ENCODE measurements at places on chromosomes 7 and 10.

DNA sequence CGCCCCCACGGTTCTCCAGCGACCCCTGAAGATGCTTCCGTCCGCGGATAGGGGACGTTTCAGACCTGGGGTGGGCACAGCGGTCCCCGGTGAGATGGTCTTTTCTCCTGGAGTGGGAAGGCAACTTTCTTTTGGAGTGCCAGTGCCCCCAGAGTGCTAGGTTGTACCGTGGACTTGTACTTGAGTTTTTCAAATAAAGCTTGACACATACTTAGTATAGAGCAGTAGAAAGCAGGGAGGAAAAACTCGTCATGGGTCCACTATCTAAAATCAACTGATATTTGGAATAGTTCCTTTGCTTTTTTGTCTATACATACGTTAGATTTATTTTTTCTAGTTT, 28.4 kb downstream of the RBM20 start:
- no peak for DNase-seq

DNA sequence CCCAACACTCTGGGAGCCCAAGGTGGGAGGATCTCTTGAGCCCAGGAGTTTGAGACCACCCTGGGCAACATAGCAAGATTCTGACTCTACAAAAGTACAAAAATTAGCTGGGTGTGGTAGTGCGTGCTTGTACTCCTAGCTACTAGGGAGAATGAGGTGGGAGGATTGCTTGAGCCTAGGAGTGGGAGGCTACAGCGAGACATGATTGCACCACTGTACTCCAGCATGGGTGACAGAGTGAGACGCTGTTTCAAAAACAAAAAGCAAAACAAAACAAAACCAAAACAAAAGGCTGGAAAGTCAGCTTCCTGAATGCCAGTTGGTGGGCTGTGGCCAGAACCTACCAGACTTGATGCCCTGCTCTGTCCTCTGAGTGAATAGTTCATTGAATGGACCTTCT, 242.8 kb downstream of the PHTF2 start:
- no peak for DNase-seq

DNA sequence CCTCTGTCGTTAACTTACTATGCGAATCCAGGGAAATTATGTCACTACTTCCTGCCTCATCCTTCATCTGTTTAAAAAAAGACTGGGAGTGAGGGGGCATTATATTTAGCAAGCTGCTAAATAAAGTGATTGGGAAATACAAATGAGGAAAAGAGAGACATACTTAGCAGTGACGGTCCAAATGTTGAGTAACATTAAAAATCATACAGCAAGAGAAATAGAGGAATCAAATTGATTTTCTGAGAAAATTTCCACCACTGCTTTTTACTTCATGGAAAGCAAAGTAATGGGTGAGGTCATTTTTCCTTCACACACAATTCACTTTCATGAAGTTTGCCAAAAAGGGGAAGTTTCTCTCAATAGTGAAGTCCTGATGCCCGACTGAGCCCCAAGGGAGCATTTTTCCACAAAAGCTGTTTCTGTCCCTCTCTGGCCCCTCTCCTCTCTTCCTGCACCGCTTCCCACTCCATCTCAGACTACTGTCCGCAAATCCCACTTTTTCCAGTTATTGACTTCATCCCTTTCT, 61.9 kb upstream of the ADO start:
- DNase-seq: no peak

DNA sequence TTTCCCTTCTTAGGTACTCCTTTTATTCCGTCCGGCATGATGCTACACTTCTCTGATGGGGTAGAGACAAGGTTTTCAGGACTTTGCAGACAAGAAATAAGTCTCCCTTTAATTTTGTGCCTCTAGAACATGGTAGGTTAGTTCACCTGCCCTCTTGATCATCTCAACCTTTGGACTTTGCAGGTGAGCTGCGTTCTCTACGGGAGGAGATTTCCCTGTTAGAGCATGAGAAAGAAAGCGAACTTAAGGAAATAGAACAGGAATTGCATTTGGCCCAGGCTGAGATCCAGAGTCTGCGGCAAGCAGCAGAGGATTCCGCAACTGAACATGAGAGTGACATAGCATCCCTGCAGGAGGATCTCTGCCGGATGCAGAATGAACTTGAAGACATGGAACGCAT, 9.2 kb downstream of the CCDC136 start:
- DNase-seq: no peak

DNA sequence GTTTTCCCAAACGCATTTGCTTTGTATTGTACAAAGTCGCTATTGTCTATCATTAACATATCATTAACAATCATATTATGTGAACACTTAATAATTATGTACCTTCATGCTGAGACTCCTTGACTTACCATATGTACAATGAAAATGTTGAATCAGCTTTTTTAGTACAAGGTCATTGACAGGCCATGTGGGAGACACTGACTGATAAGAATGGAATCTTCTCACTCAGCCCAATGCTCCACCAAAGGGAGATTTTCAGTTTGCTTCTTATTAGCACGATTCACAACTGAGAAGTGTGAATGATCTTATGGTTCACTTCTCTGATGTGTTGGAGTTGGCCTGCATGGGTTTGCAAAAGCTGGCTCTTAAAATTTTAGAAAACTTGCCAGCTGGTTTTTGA, 253.5 kb upstream of the TEX47 start:
- DNase-seq: no peak

GRCh38 chr7:106891548-106892410, 26.7 kb downstream of the PIK3CG start:
- no peak for DNase-seq

GRCh38 chr10:14779001-14779651, 4.4 kb upstream of the FAM107B start:
- DNase-seq: no peak

- no peak for DNase-seq
Observed at GRCh38 chr7:151917791-151918509, 38.3 kb upstream of the GALNTL5 start.

GRCh38 chr10:132615341-132616169, 78.0 kb downstream of the INPP5A start:
- DNase-seq: no peak

- no peak for DNase-seq
Observed at GRCh38 chr10:47044741-47045140, 133.5 kb downstream of the PTPN20 start.

- peak; percentile 16 for DNase-seq
Observed at GRCh38 chr10:62038609-62039190, 137.2 kb downstream of the ARID5B start.

DNA sequence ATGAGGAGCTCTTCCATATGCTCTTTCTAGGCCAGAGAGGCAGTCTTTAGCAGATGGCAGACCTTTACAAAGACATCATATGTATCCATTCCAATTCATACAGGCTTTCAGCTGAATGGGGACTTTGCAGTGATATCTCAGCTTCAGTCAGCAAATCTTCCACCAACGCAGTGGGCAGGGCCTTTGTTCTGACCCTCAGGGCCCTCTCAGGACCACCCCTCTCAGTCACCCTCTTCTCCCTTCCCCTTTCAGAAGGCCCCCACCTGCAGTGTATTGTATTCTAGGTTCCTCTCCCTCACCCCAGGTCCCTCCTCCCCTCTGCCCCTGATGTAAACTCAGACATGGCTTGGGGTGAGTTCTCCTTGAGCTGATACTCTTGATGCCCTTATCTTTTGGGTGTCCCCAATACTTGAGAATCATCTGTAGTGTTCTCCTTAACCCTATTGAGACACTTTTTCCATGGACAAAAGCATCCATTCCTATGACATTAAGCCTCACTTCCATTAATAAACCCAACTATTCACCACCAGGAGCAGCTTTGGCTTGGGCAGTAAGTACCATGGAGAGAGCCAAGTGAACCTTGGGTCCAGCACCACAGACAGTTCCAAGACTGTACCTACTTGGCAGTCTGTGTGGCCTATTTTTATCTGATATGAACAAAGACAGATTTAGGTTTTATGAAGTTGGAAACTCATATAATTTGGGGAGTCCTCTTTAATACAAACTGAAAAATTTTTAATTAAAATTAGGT, 62.7 kb downstream of the ADCYAP1R1 start:
- DNase-seq: no peak

DNA sequence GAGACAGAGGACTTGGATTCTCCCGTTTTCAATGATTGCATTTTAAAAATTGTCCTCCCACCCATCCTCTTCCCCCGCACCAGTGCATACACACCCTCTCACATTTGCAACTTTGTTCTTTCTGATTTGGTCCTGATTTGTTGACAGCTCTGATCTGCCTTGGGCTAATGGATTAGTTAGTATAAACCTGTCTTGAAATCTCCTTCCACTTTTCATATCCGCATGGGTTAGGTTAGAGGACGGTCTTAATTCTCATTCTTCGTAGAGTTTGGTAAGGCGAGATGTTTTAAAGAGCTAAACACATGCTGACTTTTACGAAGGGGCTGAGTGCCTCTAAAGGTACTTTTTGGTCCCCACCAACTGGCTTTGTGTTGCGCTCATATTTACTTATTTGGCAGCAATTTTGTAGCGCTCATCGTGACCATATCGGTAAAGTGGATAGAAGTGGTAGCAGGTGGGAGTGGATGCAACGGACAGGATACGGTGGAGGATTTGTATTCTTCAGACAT, 1.1 kb downstream of the AHR start:
- DNase-seq: no peak

- DNase-seq: no peak
Observed at GRCh38 chr10:116850058-116850611, 836 bp downstream of the ENO4 start.

GRCh38 chr7:128937647-128938543, at the start of gene IRF5:
Gene IRF5, plus strand, starts transcription at chr7:128937927. Its CDS starts 4,155 bp downstream, at chr7:128942082.
- DNase-seq: no peak

- DNase-seq: no peak
Observed at GRCh38 chr10:58486821-58487220, 25.9 kb upstream of the BICC1 start.

GRCh38 chr10:62414359-62414758, 40.2 kb downstream of the ZNF365 start:
- DNase-seq: no peak

DNA sequence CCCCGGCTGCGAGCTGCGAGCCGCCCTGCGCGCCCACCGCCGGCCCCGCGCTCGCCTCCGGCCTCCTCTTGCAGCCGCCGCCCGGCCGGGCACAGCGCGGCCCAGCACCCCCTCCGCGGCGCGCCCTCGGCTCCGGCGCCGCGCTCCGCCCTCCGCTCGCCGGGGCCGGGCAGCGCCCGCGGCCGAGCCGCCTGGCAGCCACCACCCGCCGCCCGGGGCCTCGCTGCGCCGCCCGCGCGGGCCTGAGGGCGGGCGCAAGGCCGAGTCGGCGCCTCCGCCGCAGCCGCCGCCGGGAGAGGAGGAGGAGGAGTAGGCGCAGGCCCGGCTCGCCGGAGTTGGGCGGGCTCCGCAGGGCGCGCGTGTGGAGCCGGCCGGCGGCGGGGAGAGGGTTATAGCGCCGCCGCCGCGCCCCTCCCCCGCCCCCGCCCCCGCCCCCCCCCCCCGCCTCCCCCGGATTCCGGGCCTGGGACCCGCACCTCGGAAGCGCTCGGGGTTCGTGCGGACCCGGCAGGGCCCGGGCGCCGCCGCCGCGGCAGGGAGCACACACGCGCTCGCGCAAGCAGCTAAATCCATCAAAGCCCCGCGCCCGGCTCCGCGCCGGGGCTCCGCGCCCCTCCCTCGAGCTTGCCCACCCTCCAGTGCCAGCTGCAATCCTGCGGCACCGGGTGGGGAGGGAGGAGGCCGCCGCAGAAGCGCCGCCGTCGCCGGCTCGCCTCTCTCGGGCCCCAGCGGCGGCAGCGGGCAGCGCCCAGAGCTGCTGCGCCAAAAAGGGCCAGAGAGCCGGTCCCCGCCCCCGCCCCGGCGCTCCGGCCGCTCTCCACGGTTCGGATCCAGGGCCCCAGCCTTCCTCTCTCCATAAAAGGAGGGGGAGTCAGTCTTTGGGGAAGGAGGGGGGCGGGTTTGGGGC, at the start of gene PDGFA:
Gene PDGFA, minus strand, starts transcription at position 363 of the 907 bp plus-strand sequence. CDS start 845 bp downstream, outside the sequence.
- no peak for DNase-seq

Measured in NCI-H2081 treated with DMSO at 0.1 percent for 48 hours (cell line).